Common myeloid progenitor, CD34-positive (primary cell): ENCODE measurements at places on chromosomes 4 and X.

DNA sequence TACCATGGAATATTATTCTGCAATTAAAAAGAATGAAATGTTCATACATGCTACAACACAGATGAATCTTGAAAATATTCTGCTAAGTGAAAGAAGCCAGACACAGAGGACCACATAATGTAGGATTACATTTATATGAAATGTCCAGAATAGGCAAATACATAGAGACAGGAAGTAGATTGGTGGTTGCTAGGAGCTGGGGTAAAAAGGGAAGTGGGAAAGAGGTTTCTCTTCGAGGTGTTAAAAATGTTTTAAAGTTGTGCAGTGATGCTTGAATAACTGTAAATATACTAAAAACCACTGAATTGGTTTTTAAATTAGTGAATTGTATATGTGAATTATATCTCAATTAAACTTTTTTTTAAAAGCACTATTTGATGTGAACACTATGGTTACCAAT lies 3.6 kb upstream of the NXT2 start:
- DNase-seq = no peak

- DNase-seq = peak; percentile 62
Measured at GRCh38 chr4:94534401-94535312, 82.9 kb downstream of the PDLIM5 start.

DNA sequence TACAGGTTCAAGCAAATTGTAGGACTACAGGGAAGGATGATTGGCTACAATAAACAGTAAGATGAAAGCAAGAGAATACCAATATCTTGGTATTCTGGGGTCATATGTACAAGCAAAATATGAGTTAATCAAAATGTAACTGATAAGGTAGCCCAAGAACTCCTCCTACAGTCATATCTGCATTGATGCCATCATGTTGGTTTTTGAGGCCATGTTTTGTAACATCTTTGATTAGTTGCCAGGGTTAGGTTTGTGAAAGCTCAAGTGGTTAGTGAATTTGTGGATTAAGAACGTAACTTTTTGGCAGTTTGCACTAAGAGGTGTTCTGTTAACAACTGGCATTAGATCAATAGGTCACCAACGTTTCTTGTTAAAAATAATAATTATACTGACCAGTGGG lies 59.6 kb downstream of the USP9X start:
- DNase-seq = no peak

GRCh38 chr4:67565284-67565683 lies 6.8 kb downstream of the STAP1 start:
- no peak for DNase-seq

GRCh38 chr4:16048619-16049419 lies 35.0 kb downstream of the PROM1 start:
- no peak for DNase-seq

- DNase-seq = peak; percentile 84
Measured at GRCh38 chrX:20265726-20266681, 705 bp downstream of the RPS6KA3 start.
